ENCODE measurements at places on chromosomes 4 and X.

DNA sequence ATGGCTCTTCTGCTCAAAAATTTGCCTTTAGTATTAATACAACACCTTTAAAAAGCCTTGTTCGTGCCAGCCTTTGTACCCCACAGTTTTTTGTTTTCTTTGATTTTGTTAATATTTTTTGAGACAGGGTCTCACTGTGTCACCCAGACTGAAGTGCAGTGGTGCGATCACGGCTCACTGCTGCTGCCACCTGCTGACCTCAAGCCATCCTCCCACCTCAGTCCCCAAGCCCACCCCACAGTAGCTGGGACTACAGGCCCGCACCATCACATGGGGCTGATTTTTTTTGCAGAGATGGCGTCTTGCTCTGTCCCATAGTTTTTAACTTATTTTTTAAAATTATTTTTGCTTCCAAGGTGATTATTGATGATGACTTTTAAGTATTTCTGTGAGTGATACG is 134.0 kb downstream of the HTR2C start:
- no peak for DNase-seq

DNA sequence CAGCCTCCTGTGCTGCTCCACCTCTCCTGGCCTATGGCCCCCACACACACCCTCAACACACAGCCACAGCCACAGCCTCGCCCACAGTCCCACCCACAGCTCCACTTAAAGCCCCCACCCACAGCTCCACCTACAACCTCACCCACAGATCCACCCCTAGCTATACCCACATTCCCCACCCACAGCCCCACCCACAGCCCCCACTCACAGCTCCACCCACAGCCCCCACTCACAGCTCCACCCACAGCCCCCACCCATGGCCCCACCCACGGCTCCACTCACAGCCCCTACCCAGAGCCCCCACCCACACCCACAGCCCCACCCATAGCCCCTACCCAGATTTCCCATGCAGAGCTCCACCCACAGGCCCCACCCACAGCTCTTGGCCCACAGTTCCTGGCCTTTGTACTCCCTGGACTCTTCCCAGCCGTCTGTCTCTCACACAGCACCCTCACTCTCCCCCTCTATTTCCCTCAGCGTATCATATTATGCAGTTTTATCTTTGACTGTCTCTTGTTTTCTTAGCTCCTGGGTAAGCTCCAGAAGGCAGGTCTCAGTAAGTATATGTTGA is 322.5 kb downstream of the EVC2 start:
- DNase-seq, result no peak

GRCh38 chr4:88443486-88443885 is 13.4 kb upstream of the HERC5 start:
- no peak for DNase-seq

- no peak for DNase-seq
Measured at GRCh38 chrX:8232406-8232805, 61.3 kb upstream of the VCX2 start.

- no peak for DNase-seq
Measured at GRCh38 chrX:78322863-78323262, 4.5 kb downstream of the CYSLTR1 start.

DNA sequence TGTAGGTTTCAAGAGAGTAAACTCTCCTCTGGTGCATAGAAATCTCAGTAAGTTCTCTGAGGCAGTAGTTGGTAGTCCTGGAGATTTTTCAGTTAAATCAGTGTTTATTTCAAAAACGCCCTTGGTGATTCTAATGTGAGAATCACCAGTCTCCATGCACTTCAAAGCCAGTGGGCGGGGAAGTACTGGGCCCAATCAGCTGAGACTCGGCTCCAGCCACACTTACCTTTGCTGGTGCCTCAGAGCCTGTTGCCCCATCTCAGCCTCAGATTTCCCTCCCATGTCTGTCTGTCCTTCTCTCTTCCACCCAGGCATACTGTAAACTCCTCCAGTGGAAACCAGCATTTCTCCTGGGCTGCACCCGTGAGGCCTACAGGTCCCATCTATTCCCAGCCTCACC is 7.4 kb upstream of the MGST2 start:
- no peak for DNase-seq

- DNase-seq, result no peak
Measured at GRCh38 chr4:99855678-99856077, 38.5 kb downstream of the LAMTOR3 start.

DNA sequence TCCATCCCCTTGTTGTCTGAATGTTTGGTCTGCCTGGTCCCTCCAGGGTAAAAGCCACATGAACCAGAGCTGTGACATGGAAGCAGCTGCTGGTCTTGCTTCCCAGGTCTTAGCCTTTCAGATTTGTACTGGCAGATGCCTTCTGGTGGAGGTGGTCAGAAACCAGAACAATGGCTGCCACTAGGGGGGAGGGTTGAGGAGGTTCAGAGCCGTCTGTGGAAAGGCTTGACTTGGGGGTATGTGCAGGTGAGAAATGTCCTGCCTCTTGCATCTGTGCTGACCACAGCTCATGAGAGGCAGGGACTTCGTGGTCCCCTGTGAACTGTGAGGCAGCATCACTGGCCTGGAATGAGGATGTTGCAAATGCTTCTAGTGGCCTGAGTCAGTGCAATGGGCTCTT is 144.2 kb upstream of the WDR1 start:
- no peak for DNase-seq

DNA sequence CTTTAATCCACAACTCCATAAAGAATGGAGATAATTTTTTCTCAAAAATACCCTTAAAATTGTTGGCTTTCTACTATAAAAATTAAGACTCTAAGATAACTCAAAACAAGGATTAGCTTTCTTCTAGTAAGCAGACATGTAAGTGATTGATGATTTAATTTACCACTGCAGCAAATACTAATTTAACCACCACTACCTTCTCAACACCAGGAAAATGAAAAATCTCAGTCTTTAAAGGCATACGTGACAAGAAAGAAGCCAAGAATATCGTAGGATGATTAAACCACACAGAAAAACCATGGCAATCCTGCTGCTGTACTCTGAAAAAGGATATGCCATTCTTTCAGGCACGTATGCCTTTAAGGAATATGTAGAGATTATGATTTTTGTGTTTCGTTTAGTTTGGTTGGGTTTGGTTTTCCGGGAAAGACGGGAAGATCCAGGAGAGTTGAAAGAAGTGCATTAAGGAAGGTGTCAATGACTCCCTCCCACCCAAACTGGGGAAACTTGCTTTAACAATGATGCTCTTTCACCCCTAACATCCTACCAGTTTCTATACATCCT is 881 bp downstream of the LRCH2 start:
- DNase-seq, result no peak

GRCh38 chrX:9318213-9318612 is 146.6 kb upstream of the TBL1X start:
- DNase-seq, result no peak

DNA sequence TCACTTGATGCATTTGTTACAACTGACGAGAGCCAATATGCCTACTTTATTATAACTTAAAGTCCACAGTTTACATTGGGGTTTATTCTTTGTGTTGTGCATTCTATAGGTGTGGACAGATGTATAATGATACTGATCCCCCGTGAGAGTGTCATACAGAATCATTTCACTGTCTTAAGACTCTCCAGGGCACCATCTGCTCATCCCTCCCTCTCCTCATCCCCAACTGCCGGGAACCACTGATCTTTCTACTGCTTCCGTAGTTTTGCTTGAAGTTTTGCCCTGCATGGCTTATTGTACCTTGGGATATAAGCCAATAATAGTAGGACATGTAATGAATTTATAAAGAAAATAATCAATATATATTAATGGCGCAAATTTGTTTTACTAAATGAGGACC is 137.8 kb upstream of the MSX1 start:
- no peak for DNase-seq

GRCh38 chrX:48800574-48801279 is 1.1 kb upstream of the HDAC6 start:
- no peak for DNase-seq

DNA sequence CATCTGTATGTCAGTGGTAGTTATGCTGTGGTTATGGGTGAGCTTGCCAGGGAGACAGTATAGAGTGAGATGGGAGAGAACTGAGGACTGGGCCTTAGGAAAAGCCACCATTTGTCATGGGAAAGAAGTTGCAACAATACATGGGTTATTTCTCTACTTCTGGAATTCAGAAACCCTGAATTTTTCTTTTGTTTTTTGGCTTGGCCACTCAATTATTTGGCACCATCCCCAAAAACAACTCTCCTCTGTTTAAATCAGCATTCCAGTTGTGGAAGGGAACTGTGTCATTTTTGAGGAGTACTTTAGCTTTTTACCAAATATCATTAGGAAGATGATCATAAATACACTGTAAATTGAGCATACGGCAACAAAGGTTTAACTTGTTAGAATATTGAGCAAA is 41.1 kb upstream of the ACSL4 start:
- DNase-seq, result no peak

DNA sequence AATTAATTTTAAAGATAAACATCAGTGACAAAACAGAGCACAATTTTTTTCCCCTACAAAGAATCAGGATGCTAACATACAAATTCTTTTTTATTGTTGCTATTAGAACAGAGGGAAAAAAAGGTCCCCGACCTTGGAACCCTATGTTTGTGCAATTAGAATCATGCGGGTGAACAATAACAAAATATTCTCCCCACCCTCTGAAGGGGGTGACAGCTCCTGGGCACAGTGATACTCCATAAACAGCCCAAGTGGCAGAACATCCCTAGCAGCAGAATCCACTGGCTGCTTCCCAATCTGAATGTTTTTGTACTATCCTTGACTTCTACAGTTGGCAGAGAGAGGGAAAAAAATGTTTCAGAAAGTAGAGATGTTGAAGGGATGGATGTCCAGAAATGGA is 87.7 kb upstream of the TLL1 start:
- no peak for DNase-seq

DNA sequence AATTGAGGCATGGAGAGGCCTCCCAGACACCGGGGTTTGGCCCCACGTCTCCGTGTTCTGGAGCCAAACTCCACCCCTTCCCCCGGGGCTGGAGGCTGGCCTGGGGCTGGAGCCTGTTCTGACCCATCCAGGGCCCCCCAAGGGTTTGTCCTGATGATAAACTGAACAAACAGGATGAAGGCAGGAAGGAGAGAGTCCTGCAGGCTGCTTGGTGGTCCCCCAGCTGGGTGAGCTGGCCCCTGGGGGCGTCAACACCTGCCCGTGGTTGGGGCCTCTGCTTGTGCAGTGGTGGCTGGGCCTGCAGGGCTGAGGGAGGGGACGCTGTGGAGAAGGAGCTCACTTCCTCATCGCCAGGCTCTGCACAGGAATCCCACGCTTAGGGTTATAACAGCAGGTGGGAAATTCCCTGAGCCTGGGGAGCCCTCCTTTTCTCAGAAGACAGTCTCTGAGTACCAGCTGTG is 2.3 kb downstream of the SH3TC1 start:
- DNase-seq, result no peak

GRCh38 chr4:4867375-4868039 is 8.0 kb downstream of the MSX1 start:
- DNase-seq, result no peak

DNA sequence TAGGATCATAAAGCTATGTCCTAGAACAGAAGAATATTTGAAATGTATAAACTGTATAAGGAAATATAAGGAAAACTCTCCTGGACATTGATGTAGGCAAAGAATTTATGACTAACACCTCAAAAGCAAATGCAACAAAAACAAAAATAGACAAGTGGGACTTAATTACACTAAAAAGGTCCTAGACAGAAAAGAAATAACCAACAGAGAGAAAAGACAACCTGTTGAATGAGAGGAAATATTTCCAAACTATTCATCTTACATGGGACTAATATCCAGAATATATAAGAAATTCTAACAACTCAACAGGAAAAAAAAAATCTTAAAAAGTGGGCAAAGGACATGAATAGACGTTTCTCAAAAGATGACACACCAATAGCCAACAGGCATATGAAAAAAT is 54.4 kb upstream of the PRDX4 start:
- no peak for DNase-seq

DNA sequence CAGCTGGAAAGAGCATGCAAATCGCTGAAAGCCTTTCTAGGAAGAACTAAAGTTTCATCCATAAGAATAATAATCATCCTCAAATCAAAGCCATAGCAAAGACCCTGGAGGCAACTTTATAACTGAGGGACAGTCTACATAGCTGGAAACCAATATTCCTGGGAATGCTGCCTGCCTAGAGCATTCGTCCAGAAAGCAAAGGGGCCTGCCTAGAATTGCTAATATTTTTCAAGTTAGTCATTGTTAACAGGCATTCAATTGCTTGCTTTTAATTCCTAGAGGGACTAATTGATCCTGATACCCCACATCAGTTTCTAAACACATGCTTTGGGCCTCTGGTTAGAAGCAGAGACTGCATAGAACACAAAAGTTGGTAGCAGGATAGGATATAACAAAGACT is 4.2 kb upstream of the PPARGC1A start:
- no peak for DNase-seq

GRCh38 chr4:42649870-42650269 is 7.0 kb downstream of the ATP8A1 start:
- no peak for DNase-seq

- no peak for DNase-seq
Measured at GRCh38 chr4:10345381-10345784, 111.8 kb downstream of the ZNF518B start.

DNA sequence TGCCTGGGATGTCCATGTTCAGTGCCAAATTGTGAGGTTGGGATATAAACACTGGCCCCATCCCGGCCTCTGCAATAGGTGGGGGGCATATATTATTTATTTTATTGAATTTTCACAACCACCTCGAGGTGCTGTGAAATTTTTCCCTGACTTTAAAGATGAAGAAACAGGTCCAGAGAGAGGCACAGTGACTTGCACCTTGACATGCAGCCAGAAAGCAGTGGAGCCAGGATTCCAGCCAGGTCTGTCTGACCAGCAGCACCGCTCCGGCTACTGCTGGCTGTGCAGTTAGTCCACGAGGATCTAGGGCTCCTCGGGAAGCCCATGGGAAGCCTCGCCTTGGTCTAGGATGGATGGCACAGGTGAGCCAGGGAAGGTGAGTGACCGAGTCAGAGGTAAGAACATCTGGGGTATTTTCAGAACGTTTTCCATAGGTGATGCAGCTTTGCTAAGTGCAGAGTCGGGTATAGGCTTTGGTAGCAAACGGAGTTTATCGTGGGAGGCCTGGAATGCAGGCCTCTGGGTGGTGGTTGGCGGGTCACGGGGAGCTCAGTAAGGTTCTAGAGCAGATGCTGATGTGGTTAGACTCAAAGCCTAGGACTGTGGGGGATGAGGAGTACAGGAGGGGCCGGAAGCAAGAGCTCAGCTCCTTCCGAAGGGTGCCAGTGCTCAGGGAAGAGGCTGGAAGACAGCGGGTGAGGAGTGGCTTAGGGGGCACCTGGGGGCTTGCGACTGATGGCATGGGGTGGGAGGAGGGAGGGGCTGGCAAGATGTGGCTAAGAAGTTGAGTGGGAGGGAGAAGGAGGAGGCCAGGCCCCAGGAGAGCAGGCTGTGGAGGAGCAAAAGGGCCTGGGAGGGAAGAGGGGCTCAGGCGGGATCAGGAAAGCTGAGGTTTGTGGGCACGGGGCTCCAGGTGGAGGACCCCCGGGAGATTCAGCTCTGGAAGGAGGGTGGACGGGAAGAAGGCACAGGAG is 107.7 kb upstream of the LRPAP1 start:
- DNase-seq, result no peak

DNA sequence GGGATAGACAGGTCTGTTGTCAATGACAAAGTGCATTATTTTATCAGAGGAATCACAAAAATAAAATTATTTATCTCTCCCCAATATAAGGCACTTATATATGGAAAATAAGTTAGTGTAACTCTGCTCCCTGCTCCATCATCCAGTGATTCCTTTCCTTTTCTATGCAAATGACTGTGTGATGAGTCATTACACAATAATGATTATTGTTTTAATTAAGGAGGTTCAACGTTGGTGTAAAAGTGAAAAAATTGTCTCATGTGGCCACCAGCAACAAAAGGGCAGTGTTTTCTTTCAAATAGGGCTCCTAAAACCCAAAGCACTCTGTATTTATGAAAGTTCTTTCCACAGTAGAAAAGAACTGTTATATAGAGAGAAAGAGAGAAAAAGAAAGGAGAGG is 16.7 kb downstream of the SLC7A11 start:
- no peak for DNase-seq

All from dorsolateral prefrontal cortex (tissue), 122 donors.